T-cell (primary cell): ENCODE measurements at places on chromosomes 3 and 15.

- DNase-seq, result no peak
These were observed 193.9 kb downstream of the TLE3 start for GRCh38 chr15:69903470-69904469.

GRCh38 chr3:161310649-161311423 lies 60.5 kb downstream of the SPTSSB start:
- peak; percentile 38 for DNase-seq

GRCh38 chr3:24661175-24661584 lies 166.5 kb upstream of the THRB start:
- DNase-seq, result no peak

- DNase-seq, result no peak
These were observed 256.4 kb upstream of the UBE2E1 start for GRCh38 chr3:23549148-23549910.

DNA sequence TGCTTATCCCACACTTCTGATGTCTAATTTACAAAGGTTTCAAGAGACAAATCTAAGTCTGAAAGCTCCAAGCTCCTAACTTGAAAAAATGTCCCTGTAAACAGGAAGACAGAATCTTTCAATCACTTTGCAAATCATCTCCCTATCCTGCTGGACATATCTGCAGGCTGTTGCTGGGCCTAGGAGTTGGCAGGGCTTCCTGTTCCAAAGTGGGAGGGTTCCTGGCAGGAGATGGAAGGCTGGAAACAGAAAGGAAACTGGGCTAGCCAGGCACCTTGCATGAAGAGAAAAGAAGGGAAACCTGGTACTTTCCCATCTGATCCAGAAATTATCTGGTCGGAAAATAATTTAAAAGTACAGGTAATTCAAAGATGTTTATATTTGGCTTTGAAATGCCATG lies 227.3 kb upstream of the IL12A start:
- DNase-seq, result no peak

GRCh38 chr3:185658504-185658912 lies 72.4 kb downstream of the SENP2 start:
- DNase-seq, result no peak

DNA sequence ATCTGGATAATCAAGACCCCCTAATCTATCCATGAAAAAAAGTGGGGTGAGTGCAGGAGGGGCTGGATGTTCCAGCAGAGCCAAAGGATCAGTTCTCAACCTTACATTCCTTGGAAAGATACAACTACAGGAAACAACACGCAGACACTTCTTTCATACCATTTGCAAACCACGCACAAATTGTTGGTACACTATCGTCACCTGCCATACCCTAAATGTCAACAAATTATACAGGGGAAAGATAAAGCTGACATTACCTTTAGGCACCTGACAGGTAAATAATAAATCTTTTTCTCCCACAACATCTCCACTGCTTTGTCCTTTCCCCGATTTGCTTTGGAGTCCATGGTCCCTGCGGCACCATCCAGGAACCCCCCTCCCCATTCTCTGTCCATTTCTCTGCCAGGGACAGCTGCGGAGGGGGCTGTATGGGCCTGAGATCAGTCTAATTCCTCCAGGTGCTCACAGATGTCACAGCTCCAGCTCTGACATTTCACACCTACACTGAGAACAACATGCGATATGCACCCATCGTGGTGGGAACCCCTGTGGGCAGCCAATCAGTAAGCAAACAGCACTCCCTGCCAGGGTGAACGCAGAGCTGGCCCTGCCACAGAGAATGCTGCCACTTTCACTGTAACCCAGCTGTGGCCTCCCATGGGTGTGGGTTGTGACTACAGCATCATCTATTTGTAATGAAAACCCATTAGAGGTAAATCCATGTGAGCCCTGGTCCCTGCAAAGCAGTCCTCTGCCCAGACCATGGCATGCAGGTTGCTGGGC lies 37.7 kb upstream of the BCL2L10 start:
- DNase-seq, result no peak

- no peak for DNase-seq
These were observed 480.1 kb upstream of the ZNF385D start for GRCh38 chr3:22231061-22231460.

- no peak for DNase-seq
These were observed 188.3 kb downstream of the ECT2 start for GRCh38 chr3:172938788-172939187.

GRCh38 chr15:88246081-88246480 lies 10.5 kb downstream of the NTRK3 start:
- DNase-seq, result no peak

DNA sequence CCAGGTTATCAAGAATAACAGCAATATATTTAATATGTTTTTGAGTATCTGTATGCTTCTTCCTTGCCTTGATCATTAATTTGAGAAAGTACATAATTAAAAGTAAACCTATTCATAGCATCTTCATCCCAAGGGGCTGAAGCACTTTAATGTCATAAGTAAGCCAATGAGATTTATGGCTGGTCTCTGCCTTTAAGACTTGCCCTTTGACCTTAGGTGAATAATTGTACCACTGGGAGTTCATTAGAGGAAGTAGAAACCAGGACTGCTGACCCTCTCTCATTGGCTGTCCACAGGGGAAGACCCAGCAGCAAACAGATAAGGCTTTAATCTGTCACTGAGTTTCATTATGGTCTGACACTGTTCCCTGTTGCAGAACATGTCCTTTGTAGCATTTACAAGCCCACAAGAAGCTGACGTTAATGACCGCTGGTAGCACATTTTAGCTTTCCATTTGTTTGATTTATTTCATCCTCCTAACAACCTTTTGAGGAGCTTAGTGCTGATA lies 16.3 kb upstream of the ERC2 start:
- DNase-seq, result no peak

DNA sequence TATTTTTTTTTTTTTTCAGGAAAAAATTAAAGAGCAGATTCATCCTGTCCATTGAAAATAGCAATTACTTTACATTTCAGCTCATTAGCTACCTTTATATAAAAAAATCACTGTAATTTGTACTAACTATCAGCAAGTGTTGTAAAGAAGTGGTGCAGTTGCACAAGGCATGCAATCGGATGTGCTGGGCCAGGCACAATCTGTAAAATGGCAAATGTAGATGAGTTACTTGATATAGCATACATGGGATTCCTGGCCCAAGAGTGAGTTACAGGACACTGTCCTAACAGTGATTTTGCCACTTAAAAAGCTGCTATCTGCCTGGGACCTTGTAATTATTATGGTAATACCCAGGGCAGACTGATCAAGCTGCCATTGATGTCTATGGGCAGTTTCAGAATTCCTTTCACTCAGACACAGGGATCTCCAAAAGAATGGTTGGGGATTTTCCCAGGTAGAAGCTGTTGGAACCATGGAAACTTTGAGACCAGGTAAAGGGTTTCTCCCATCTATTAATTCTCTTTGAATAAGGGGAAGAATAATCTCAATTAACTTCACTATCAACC lies 182.2 kb upstream of the ICE2 start:
- DNase-seq, result no peak

GRCh38 chr3:8279886-8280550 lies 221.6 kb upstream of the LMCD1 start:
- no peak for DNase-seq

DNA sequence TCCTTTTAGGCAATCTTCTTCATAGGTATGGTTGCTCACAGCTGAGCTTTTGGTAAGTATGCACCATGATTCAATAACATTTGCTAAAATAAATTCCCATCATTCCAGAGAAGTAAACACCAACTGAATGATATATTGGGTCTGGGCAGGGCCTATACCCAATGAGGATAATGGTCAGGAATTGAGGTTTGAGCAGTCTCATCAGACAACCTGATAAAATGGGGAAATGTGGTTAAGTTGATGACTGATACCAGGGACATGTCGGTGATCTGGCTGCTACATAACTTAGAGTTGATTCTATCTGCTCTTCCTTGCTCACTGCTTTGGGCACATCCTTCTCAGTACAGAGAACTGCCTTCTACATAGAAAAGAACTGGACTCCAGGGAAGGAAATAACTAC lies 92.9 kb downstream of the GPR156 start:
- no peak for DNase-seq

DNA sequence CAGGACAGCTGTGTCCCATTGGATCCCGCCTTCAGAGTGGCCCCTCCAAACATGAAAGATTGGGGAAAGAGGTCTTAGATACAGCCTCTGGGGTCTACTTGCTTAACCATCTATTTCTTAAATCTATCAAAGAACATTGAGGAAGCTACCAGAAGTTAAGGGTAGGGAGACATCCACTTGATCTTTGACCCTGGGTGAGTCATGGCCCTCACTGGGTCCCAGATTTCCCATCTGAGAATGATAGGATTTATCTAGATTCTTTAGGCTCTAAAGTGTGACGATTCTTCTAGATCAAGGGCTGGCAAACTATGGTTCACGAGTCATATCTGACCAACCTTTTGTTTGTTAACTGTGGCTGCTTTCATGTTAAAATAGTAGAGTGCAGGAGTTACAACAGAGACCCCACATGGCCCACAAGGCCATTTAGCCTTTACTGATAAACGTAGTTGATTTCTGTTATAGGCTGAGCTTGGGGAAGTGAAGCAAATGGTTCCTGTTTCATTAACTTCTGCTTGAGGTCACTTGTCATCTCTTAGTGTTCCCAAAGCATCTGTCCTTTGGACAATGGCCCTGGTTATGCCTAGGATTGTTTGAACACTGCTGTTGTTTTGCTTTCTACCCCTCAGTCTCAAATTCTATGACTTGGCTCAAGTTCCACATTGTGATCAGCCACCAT lies 8.0 kb downstream of the MUC13 start:
- DNase-seq, result no peak

GRCh38 chr3:174675406-174675805 lies 183.7 kb upstream of the NAALADL2 start:
- no peak for DNase-seq

GRCh38 chr3:8665407-8665896 lies 20.9 kb upstream of the SSUH2 start:
- no peak for DNase-seq

GRCh38 chr15:84929795-84930603 lies 45.5 kb downstream of the SLC28A1 start:
- no peak for DNase-seq

GRCh38 chr3:170907637-170908234 lies 701 bp downstream of the EIF5A2 start:
- DNase-seq, result no peak

DNA sequence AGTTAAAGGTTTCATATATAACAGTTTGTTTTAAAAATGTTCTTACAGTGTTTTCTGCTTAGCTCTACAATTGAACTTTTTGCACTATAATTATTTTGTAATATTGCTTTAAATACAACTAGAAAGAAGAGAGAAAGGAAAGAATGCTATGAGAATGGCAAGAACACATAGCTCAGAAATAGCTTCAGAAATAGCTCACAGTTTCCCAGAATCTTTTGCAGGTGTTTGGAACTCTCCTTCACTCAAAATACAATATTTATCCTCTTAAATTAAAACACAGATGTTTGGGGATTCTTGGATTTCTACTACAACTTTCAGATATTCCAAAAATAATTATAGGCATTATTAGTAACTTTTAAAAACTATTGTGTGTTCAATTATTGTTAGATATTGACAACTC lies 658.0 kb upstream of the DPPA4 start:
- DNase-seq, result no peak

DNA sequence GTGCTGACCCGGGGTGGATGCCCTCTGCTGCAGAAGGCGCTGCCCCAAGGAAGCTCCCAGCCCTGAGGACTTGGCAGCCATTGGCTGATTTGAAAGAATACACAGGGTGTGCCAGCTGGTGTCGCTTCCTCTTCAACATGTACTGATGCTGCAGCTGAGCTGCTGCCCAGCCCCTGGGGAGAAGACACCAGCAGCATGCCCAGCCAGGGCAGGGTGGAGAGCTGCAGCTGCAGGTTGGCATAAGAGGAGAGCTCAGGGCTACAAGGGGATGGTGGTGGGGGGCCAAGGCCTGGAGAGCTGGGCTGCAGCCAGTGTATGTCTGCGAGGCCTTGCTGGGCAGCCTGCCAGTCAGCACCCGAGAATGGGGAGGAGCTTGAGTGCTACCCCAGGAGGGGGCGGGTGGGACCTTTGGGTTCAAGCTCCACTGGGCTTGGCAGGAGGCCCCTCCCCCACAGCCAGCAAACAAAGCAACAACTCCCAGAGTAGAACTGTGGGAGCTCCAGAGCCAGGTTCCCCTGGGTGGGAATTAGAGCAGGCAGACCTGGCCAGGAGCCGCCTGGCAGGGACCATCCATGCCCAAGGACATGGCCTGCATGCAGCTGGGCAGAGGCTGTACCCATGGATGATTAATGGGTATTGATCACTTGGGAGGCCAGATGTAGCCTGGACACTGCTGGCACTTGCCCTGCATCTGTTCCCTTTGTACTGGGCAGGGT lies 9.2 kb upstream of the SEMA4B start:
- peak; percentile 22 for DNase-seq

DNA sequence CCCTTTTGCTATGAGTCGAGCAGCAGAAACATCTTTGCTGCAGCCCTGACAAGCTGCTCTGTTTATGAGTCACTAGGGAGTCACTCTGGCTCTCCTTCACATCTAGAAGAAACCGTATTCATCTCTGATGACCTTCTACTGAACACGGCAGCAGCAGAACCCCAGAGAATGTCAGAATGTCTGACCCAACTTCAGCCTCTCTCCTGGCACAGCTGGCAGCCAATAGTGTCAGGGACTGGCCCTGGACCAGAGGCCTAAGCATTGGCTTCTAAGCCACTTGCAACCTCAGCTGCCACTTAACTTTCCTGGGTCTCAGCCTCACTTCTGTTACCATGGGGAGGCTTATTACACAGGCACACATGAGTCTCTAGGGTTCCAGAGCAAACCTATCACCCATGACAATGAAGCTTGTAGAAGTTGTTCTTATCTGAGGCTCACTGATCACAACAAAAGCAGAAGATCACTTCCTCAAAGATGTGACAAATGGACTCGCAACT lies 184.1 kb upstream of the TLE3 start:
- no peak for DNase-seq

GRCh38 chr3:4060064-4060463 lies 243.1 kb upstream of the SETMAR start:
- DNase-seq, result no peak

DNA sequence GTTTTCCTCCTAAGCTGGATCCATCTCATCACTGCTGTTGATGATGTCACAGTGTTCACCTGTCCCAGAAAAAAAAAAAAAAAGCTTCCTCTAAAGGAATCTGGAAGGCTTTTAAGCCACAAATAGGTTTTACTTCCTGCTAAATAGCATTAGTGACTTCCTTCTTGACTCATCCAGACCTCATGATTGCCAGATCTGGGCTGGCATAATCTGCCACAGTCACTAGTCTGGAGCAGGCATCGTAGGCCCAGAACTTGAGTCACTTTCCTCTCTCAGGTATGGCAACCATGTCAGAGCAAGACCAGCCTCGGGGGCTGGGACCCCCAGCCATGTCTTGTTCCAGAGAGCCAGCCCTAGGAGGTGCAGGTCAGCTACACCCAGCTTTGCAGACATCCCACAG lies 266.5 kb upstream of the CADM2 start:
- no peak for DNase-seq

GRCh38 chr3:36011791-36012190 lies 368.5 kb upstream of the STAC start:
- DNase-seq, result no peak

DNA sequence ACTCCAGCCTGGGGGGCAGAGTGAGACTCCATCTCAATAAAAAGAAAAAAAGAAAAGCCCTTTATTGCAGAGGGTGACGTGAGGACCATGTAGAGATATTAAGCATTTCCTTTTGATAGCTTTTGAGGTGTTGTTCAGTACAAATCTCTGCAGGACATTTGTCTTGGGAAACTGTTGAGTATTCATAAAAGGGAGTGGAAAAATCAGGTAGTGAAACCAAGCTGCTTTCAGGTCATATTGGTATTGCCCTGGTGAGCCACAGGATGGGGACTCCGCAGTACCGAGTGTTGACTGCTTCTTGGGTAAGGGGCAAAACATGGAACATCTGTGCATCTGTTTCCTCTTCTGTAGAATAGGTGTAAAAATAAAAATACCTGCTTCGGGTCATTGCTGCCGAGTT lies 9.9 kb downstream of the ITPR1 start:
- no peak for DNase-seq

GRCh38 chr3:156291272-156292123 lies 171.1 kb downstream of the KCNAB1 start:
- DNase-seq, result peak; percentile 33
